ENCODE measurements at places on chromosomes 16 and 17.

GRCh38 chr17:7173687-7174602, 5.2 kb downstream of the ASGR1 start:
- DNase-seq, result peak; percentile 26

DNA sequence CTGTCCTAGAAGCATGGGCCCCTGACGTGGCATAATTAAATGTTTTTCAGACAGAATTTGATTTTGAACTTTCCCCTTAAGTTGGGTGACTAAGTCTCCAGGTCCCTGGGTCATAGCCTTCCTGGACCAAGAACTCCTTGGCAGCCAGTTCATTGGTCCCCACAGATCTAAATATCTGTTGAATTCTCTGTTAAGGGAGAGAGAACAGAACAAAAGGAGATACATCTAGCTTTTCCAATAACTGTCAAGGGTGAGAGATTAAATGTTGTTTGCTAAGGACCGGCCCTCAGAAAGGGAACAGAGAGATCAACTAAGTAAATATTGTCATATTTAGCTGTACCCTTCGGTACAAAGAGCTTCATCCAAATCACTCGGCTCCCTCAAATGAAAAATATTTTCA, 78.2 kb upstream of the NOL11 start:
- DNase-seq, result no peak

DNA sequence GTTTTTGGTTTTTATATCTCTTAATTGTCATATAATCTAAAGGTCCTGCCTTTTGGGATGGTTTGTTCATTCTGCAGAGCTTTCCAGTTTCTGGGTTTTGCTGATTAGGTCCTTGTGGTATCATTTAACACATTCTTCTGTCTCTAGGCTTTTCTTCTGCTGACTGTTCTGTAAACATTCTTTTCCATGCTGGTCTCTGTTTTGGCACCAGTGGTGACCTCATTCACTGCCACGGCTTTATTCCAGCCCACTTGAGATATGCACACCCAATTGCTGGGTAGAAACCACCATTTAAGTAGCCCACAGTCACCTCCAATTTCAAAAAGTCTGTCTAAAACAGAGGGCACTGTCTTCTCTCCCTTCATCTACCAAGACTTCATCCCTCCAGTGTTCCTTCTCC, 31.1 kb upstream of the COX10 start:
- DNase-seq, result no peak

DNA sequence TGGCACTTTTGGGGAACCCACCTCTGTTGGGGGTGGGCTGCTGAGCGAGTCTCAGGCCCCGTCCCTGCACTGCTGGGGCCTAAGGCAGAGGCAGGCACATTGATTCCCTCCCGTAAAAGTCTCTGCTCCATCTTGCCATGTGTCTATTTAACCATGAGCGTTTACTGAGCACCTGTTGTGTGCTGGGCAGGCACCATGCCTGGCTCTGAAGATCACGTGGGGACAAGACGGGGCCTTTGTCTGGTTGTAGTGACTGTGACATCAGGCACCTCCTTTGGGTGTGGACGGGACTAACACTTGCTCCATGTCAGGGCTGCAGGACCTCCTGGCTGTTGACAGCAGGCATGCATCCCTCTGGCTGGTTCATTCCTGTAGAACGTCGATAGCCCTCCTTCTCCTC, 204.7 kb upstream of the CIBAR2 start:
- no peak for DNase-seq

DNA sequence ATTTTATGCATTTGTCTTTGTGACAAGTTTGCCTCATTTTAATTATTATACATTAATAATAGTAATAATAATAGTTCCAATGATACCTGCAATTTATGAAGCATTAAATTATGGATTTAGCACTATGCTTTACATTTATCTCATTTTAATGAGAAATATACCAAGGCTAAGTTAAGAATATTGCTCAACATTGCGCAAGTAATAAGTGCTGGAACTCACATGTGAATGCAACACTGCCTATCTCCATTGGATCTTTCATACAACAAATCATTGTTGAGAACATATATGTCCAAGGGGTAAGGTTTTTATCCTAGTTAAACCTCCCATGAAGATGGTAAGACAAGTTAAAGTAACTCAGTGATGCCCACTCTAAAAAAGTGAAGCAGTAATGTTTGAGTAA, 703.7 kb upstream of the SOX9 start:
- no peak for DNase-seq

All from stimulated activated CD8-positive, alpha-beta memory T cell treated with anti-CD3 and anti-CD28 coated beads, Interleukin-15, amount 100 ng/mL, for 48 hours (primary cell).